ENCODE measurements at places on chromosomes 5 and 9.
A peak's percentile ranks its signal among the peaks of the same experiment; 100 is the strongest.

DNA sequence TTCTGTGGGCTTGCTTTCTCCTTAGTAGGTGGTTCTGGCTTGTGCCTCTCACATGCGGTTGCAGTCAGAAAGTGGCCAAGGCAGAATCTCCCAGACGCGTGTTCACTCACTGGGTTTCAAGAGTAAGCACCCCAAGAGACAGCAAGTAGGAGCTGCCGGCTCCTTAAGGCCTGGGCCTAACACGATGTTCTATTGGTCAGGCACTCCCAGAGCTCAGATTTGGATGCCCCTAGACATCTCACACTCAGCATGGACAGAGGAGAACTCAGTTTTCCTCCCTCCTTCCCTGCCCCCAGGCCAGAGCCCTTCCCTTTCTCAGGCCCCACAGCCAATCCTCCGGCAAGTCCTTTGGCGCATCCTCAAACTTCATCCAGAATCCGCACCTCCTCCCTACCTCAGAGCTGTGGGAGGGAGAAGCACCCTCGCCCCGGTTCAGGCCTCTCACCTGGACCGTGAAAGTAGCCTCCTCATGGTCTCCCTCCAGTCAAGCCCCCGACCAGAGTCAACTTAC lies 6.5 kb upstream of the CARD19 start:
- DNase-seq: no peak

DNA sequence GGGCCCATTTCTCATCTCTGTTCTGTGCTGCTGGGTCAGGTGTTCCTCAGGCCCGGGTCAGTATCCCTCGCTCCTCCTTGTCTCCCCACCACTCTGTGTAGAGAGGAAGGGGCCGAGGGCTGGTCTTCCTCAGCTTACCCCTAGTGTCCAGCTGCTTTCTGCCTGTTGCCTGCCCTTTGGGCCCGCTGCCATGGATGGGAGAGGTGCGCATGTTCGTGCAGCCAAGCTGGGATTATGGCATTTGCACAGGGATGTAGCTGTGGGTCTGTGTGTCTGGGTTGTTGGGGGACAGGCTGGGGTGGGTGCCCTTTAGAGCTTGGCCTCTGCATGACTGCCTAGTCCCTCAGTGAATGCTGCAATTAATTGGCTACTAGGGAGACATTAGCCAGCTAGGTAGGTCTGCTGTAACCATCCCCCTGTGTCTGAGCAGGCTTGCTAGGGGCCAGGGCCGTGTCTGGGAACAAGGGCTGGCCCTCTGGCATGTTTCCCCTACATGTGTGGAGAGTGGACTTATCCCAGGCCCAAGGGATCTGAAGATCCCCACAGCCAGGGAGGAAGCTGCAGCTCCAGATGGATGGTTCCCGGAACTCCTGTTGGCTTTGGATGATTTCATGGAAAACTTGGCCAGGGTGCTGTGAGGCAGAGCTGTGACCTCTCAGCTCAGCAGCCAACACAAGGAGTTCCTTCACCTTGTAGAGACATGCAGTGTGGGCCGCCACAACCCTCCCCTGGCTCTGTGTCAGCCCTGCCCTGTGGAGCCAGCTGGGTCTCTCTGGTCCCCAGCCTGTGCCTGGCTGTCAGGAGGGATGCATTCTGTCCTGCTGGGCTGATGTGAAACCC lies 161.9 kb downstream of the MACROH2A1 start:
- no peak for DNase-seq

DNA sequence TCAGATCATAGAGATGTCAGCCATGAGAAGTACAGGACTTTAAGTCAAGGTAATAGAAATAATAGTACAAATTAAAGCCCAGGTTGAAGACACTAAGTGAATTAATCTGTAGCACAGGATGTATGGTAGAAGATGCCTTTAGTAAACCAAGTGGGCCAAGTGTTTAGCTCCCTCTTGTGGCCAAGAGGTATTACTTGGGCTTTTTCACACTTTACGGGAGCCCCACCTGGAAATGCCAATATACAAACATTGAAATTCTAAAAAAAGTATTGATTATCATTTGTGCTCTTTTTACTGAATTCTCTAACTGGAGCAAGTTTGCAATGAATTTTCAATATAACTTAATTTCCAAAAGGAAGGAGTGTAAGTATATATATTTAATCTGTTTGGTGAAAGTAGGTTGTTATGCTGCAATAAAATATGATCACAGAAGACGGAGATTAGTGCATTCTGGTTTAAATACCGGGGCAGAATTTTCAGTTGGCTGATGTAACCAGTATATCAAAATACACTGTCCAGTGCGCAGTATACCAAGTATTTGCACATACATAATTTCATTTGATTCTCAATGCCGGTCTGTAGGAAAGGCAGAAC lies 84.7 kb downstream of the PARP8 start:
- peak; percentile 56 for DNase-seq

DNA sequence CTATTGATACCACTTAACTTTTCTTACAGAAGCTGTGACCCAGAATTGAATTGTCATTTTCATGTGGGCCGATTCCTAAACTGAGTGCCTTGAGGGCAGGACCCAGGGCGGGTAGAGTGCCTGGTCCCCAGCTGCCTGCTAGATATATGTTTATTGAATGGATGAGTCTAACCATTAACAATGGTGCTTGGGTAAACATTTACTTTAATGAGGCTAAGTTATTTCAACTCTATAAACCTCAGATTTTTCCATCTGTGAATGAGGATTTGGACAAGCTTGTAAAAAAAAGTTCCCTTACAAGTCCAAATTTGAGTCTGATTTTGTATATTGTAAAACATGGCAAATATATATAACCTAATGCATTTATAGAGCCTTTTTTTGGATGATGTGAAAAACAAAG lies 181.8 kb upstream of the ELL2 start:
- no peak for DNase-seq

- DNase-seq: no peak
Measured at GRCh38 chr5:68299105-68299504, 83.5 kb downstream of the PIK3R1 start.

- no peak for DNase-seq
Measured at GRCh38 chr5:83864652-83865051, 144.0 kb upstream of the HAPLN1 start.

- DNase-seq: no peak
Measured at GRCh38 chr5:92543201-92543600, 1037.8 kb downstream of the NR2F1-AS1 start.

DNA sequence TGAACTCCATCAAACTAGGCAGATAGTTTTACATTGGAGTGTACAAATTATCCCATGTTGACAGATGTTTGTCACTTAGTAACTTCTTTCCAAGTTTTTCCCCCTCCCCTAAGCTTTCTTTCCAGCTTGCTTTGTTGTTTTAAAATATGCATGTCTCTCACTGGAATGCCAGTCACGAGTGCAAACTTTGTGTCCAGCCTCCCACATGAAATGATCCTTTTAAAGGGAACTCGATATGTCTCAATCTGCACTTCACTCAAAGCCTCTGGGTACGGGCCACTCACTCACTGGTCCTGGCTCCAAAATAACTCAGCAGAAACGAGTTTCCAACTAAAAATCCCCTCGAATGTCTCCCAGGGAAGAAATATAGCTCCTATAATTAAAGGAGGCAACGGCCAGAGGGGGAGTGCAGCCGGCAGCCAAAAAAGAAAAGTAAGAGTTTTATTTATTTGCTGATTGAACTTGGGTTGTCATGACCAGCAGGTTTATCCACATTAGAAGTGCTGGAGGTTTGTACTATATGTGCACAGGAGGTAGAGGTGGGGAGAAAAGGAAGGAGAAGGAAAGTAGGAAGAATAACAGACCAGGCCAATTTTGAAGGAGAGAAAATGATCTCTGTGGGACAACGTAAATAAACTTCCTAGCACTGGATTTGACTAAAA lies 17.5 kb downstream of the NR2F1 start:
- no peak for DNase-seq

DNA sequence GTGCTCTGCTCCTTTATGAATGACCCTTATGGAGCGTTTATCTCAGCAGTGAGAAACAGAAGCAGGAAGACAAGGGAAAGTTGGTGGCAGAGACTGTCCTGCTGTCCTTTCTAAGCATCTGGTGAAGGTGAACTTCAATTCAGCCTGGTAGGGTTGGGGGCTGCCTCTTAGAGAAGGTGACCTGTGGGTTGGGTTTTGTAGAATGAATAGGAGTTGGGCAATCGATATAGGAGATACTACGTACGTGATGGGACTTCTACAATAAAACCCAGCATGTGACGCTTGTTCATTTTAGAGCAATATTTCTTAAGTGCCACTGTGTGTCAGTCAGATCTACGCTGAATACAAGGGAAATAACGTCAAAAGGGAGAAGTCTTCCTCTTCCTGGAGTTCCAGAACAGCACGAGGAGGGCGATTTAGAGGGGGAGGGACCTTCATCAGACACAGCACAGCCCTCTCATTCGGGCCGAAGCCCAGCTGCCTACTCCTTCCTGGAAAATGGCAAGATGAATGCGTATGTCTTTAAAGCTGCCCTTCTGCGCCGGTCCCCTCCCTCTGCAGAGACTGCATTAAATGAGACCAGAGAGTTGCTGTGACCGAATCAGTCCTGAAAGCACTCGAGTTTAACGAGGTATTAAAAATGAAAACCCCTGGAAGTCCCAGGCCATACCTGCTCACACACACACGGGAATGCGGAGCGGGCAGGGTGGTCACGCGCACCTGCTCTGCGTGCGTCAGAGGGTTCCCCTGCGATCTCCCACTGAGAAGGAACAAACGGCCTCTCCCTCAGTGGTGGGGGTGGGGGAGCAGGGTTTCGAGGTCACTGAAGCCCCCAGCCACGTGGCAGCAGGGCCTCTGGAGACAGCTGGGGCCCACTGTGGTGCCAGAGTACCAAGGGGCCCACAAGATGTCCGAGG lies 85.3 kb upstream of the SARDH start:
- no peak for DNase-seq

DNA sequence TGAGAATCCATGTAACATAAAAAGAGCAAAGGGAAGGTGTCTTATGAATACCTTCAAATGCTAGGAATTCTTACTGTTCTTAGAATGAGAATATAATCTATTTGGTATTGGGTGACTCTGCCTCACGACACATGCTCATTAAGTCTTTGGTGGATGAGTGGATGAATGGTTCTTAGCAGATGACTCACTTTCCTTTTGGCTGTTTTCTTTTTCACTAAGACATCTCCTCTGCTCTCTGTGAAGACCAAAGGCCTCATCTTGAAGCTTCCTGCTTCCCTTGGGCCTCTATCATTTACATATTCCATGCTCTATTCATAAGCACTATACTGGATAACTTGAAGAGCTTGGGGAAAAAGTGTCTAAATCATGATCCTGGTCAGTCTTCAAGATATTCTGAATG lies 468.1 kb downstream of the SPATA31D1 start:
- DNase-seq: no peak

DNA sequence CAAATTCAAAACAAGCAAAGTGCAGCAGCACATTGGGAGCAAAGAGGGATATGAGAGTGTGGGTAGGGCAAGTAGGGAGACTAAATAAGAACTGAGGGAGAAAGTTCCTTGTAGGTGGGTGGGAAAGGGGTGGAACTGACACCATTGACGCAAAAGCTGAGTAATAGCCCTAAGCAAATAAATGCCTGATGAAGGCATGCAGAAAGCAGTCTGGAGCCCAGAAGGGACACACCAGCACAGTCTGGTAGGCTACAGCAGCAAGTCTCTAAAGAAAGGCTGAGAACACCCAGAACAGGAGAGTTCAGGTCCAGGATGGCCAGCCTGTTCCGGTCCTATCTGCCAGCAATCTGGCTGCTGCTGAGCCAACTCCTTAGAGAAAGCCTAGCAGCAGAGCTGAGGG lies at the start of gene INSL4:
INSL4 (plus strand) TSS at position 208 of the 400 bp plus-strand sequence; CDS start at position 313, 105 bp downstream.
- DNase-seq: no peak

GRCh38 chr9:92432350-92432749 lies 8.1 kb upstream of the OMD start:
- DNase-seq: no peak

- DNase-seq: no peak
Measured at GRCh38 chr5:154648706-154649105, 106.5 kb upstream of the LARP1 start.

GRCh38 chr5:160792281-160792680 lies 59.7 kb downstream of the ATP10B start:
- peak; percentile 23 for DNase-seq

GRCh38 chr5:50445296-50445949 lies 4.3 kb upstream of the EMB start:
- peak; percentile 79 for DNase-seq

DNA sequence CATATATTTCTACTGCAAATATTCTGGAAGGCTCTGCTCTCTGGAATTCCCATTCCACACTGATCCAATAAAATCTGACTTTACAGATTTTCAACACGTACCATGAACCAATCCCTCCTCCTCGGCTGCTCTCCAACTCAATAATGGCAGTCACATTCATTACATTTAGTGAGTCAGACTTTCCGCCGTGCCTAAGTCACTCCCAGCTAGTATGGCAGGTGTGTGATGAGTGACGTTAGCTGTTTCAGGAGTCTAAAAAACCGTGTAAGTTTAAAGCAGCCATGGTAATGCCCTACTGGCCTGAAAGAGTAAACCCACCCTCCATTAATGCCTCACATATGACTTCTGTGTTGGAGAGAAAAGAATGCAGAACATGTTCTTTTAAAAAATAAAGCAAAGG lies 3.3 kb downstream of the FBN2 start:
- no peak for DNase-seq

- DNase-seq: no peak
Measured at GRCh38 chr5:172436078-172436878, 18.0 kb downstream of the SH3PXD2B start.

GRCh38 chr5:147986134-147986757 lies 77.5 kb upstream of the SPINK5 start:
- DNase-seq: no peak

GRCh38 chr5:149423794-149424268 lies 44.7 kb upstream of the IL17B start:
- DNase-seq: no peak

GRCh38 chr5:181223729-181224389 lies 778 bp downstream of the TRIM41 start:
- no peak for DNase-seq

- no peak for DNase-seq
Measured at GRCh38 chr9:76716085-76716672, 48.1 kb upstream of the PCA3 start.

All from DND-41 (cell line).